Stimulated activated CD4-positive, alpha-beta T cell treated with anti-CD3 and anti-CD28 coated beads, Interleukin-4, amount 100 ng/mL, for 48 hours (primary cell): ENCODE measurements at places on chromosomes 5 and 9.

GRCh38 chr9:76438841-76439588, 20.0 kb upstream of the GCNT1 start:
- DNase-seq = peak; percentile 22

DNA sequence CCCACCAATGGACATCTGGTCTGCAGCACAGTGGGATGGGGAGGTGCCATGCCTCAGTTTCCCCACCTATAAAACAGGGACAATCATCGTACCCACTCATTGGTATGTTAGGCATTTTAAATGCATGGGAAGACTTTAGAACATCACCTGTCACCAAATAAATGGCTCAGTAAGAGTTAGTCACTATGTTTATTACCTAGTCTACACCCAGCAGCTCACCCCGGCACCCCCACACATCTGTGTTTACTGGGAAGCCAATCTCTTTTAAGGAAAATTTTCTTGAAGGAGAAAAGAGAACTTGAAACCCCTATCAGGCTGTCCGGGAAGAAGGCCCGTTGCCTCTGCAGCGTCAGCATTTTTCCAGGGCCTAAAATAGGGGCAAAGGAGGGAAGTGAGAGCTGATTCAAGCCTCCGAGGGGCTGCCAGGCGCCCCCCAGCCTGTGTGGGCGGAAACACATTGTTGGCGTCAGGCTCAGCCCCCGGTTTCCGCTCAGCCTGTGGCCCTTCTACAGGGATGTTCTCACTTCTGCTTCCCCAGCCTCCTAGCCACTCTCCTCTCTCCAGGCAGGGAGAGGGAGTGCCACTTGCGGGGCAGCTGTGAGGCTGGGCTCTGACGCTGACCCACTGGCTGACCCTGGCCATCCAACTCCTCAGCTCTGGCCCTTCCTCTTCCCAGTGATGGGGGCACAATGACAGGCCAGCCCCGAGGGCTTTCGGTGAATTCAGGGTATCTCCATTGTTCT, 4.6 kb downstream of the CSF1R start:
- no peak for DNase-seq

GRCh38 chr9:1869843-1870242, 145.3 kb upstream of the SMARCA2 start:
- DNase-seq = peak; percentile 20

GRCh38 chr5:137172258-137172657, 326.9 kb downstream of the SPOCK1 start:
- DNase-seq = no peak

- DNase-seq = no peak
Observed at GRCh38 chr9:113886026-113886369, 9.9 kb downstream of the ZNF618 start.

DNA sequence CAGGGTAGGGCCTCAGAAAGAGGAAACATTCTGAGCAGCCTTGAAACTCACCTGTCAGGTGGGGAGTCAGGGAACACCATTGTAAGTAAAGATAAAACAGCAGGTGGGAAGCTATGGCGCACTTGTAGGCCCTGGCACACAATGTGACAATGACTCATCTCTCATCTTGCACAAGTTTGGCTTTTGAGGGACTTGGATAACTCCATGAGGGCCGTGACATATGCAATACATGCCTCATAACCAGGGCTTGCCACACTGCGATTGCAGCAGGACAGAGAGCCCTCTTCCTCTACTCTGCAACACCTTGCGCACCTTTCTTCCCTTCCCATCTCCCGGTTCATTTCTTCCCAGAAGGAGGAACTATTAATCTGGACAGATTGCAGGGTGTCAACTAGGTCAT, 144.9 kb downstream of the CEP120 start:
- no peak for DNase-seq

- no peak for DNase-seq
Observed at GRCh38 chr9:37371565-37372464, 50.7 kb upstream of the GRHPR start.

- DNase-seq = no peak
Observed at GRCh38 chr5:40355846-40356245, 323.9 kb upstream of the PTGER4 start.

DNA sequence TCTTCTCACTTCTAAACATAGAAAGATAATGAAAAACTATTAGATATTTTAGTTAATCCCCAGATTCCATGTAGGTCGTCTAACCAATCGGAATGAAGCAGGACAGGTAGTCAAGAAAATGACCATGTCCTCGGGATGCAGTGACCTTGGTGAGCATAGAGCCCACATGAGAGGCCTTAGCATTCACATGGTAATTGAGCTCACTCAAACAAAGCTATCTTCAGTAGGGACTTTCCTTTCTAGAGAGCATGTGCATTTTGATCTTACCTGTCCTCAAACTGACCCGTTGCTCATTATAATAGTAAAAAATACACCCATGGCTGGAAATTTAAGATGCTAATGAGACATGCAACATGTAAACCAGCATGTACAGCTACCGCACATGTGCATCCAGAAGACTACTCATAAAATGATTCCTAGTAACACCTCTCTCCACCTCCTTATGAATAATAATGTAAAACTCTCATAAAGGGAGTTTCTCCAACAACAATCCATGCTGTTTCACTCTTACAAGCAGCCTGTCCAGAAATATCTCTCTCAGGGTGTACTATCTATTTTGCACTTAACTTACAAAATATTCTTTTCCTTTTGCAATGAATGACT, 274.0 kb upstream of the CDH9 start:
- DNase-seq = no peak

GRCh38 chr5:79971156-79971555, 19.9 kb downstream of the MTX3 start:
- DNase-seq = no peak

- DNase-seq = no peak
Observed at GRCh38 chr9:123034881-123035510, 1.5 kb downstream of the GPR21 start.

DNA sequence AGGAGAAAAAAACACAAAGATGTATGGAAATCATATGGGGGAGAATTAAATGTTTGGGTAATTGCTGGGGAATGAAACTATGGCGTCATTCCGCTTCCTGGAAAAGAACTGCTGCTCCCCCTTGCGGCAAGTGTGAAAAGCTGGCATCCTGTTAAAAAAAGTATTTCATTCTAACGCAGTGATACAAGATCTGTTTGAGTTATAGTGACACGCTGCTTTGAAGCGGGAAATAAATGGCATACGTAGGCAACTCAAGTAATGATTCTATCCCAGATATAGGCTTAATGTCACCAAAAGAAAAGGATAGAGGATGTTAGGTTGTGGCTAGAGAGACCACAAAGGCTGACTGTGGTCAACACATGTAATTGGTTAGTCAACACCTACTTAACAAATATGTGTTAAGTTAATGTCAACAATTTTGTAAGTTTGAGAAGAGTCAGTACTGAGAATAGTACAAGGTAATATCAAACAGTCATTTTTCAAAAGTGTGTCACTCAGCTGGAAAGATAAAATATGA, 70.2 kb upstream of the ALDH1A1 start:
- DNase-seq = peak; percentile 36

DNA sequence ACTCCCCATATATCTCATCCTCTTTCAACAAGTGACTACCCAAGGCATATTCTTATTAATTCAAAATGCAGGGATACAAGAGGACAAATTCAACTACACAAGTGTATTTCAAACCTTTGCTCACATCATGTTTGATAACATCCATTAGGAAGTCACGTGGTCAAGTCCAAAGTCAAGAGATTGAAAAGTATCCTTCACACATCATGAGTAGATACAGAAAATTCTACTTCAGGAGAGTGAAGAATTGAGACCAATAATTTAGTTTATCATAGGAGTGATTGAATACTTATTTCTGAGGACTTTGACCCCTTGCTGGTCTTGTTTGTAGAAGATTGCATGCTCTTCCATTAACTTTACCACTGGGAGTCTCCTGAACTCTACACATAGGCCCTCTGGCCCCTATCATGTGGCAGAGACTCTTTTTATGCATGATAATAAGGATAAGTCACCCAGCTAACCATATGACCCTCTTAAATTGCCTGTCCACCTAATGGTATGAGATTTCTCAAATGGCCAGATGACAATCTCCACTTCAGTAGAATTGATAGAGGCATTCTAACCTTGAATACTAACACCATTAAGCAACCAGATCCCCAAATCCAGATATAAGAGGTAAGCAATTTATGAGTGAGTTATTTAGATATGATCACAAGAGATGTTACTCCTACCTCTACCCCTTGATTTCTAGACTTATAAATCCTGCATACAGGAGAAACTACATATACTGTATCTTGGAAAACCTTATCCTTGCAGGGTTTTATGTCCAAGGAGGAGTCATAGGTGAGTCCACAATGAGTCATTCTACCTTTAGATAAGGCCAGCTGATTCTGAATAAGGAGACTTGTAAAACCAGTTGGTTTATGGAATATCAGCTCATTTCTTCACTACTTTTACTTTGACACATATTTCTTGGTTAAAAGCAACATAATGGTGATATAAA, 26.6 kb upstream of the SLC46A2 start:
- no peak for DNase-seq

- DNase-seq = no peak
Observed at GRCh38 chr5:146151970-146152369, 30.5 kb downstream of the LARS1 start.

- DNase-seq = peak; percentile 52
Observed at GRCh38 chr9:126985870-126986498, 71.4 kb downstream of the RALGPS1 start.
